ENCODE measurements at places on chromosomes 13 and 19. TPM values are rescaled to one million over a fixed set of nuclear protein-coding genes. Genes with fewer than 3 reads are reported as not detected.

DNA sequence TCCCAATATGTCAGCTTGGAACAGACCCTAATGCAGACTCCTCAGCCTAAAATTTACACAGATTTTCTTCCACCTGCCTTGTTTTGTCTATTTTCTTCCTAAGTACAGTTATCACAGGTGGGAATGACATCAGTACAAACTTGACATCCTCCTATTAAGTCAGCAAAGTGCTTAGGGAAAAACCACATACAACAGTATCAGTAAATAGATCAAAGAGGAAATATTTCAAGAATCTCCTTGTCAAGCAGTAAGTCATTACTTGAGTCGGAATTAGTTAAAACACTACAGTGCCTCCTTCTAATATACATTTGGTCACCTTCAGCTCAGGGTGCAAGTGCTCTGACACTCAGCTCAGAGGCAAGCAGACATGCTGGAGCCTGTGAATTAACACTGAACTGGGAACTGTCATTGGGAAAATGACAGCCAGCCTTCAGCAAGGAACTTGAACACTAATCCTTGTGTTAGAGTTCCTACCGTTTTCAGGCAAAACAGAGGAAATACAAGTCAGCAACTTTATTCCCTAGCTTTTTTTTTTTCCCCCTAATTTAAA lies 394.3 kb upstream of the HTR2A start:
- H3K4me3 ChIP-seq: no peak overlapping the region
- no peak overlapping the region for H3K27ac ChIP-seq
- H3K4me1 ChIP-seq: no peaks in the 10 kb centered on the region
- H3K27me3 ChIP-seq: peaks cover 5% of the 10 kb centered on the region
- no peaks in the 10 kb centered on the region for H3K36me3 ChIP-seq
- DNase-seq: no peak

The SLITRK5 gene
- not detected for total RNA-seq

GRCh38 chr13:47875201-47875600 lies 125.9 kb downstream of the SUCLA2 start:
- H3K36me3 ChIP-seq: peaks cover 7% of the 10 kb centered on the region
- H3K27me3 ChIP-seq: no peaks in the 10 kb centered on the region
- DNase-seq: no peak
- H3K27ac ChIP-seq: no peak overlapping the region
- no peak overlapping the region for H3K4me3 ChIP-seq

DNA sequence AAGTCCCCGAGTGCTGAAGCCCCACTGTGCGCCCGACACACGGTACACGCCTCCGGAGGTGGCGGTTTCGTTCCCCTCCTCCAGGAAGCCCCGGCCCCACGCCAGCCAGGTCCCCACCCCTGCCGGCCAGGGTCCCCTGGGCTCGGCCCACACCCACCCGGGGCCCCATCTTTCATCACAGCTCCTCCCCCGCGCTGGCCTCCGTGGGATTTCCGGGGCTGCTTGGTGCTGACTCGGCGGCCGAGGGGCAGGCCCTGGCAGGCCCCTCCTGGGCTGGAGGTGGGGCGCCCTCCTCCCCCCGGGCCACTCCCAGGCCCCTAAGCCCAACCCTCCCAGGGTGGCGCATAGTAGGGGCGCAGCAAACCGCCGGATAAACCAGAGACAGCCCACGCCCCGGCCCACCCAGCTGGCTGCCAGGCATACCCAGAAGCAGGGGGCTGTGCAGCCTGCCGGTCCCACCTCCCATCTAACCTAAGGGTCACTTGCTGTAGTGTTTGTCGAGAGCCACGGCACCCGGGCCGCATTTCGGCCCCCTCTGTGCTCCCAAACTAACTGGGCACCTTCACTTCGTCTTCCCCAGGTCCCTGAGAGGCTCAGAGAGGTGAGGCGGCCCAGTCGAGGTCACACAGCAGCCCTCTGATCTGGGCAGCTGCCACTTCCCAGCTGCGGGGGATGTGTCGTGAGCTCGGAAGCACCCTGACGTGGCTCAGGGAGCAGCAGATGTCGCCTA lies 6.6 kb downstream of the ZBTB7A start:
- H3K27me3 ChIP-seq: no peaks in the 10 kb centered on the region
- peak; percentile 70 for DNase-seq
- H3K27ac ChIP-seq: peak overlapping the region; percentile 86

- no peak overlapping the region for H3K27ac ChIP-seq
- no peaks in the 10 kb centered on the region for H3K36me3 ChIP-seq
- peaks cover 3% of the 10 kb centered on the region for H3K27me3 ChIP-seq
- no peaks in the 10 kb centered on the region for H3K4me1 ChIP-seq
- H3K4me3 ChIP-seq: no peak overlapping the region
Observed at GRCh38 chr13:99471221-99472121, 29.8 kb upstream of the TM9SF2 start.

DNA sequence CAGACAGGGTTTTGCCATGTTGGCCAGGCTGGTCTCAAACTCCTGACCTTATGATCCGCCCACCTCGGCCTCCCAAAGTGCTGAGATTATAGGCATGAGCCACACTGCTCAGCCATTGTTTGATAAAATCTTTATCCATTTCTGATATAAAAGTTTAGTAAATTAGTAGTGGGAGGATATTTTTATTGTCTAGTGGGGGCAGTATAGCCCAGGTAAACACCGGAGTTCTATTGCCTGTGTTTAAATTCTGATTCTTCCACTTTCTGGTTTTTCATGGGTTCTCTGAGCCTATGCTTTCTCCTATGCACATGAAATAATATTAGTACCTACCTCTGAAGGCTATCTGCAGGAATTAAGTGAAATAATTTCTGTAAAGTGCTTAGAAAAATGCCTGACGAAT lies 20.1 kb upstream of the ARHGEF18 start:
- H3K27ac ChIP-seq: no peak overlapping the region
- no peaks in the 10 kb centered on the region for H3K36me3 ChIP-seq
- H3K4me1 ChIP-seq: no peaks in the 10 kb centered on the region
- no peaks in the 10 kb centered on the region for H3K27me3 ChIP-seq
- no peak for DNase-seq

DNA sequence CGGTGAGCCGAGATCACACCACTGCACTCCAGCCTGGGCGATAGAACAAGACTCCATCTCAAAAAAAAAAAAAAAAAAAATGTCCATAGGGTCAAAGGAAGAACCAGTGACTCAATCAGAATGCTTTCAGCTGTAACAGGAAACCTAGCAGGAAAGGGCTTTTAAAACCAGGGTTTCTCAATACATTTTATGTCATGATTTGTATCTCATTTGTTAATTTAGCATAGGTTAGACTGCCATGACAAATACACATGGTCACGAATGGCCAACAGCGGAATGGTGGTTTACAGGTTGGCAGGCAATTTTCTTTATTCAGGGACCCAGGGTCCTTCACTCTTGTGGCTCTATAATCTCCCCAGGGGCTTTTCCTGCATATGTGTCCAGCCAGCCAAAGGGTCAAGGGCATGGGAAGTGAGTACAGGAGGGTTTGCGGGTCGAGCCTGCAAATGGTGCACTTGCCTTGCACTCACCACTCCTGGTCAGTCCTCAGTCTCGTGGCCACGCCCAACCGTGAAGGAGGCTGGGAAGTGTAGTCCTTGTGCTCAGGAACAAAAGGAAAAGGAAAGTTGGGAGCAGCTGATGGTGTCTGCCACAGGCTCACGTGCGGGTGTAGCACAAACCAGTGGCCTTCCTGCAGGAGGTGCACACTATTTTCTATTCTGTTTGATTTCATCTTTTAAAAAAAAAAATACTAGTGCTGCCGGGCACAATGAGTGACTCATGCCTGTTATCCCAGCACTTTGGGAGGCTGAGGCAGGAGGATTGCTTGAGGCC lies 14.8 kb downstream of the DHX34 start:
- H3K36me3 ChIP-seq: peaks cover 45% of the 10 kb centered on the region
- H3K27ac ChIP-seq: no peak overlapping the region
- no peak overlapping the region for H3K4me3 ChIP-seq
- H3K27me3 ChIP-seq: no peaks in the 10 kb centered on the region
- H3K4me1 ChIP-seq: no peaks in the 10 kb centered on the region
- DNase-seq: no peak

The SPTBN4 gene
- total RNA-seq: 2.5 TPM

The FCGBP gene
- total RNA-seq: 4.9 TPM

GRCh38 chr13:77714119-77714755 lies 16.8 kb downstream of the SLAIN1 start:
- H3K27ac ChIP-seq: no peak overlapping the region
- H3K4me1 ChIP-seq: peaks cover 37% of the 10 kb centered on the region

The SMIM24 gene
- 0.49 TPM for total RNA-seq

DNA sequence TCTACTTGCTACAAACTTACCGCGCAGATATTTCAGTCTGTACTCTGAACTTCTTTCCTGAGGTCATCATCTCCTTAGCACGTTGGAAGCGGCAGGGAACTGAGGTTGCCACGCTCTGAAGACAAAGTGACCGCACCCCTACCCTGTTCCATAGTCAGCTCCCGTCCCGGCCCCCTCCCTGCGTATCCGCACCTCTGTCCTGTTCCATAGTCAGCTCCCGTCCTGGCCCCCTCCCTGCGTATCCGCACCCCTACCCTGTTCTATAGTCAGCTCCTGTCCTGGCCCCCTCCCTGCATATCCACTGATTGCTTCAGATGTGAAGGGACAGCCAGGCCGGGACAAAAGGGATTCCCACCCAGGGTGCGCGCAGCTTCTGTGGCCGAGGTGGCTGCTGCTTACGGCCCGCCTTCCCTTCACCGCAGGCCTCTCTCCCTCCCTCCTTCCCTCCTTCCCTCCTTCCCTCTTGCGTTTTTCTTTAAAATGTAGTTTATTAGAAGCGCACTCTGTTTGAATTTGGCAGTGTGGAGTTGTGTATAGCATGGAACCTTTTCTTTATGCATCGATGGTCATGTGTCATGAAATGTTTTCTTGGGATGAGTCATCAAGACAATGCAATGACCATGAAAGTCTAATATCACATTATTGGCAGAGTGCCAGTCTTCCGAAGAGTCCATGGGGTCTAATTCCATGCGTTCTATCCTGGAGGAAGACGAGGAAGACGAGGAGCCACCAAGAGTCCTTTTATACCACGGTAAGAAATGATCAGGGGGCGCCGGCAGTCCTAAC lies 21.9 kb upstream of the NDUFS7 start:
- DNase-seq: no peak
- H3K36me3 ChIP-seq: peaks cover 64% of the 10 kb centered on the region
- no peak overlapping the region for H3K4me3 ChIP-seq

The PCDH20 gene
- total RNA-seq: not detected

Data from activated CD4-positive, alpha-beta T cell treated with anti-CD3 and anti-CD28 coated beads for 36 hours (primary cell).